ENCODE measurements at places on chromosomes 3 and 15. TPM values are rescaled to one million over a fixed set of nuclear protein-coding genes. Genes with fewer than 3 reads are reported as not detected.
A peak's percentile ranks its signal among the peaks of the same experiment; 100 is the strongest.

The RAB43 gene
- total RNA-seq, result 51.8 TPM

The CMTM8 gene
- 8.1 TPM for total RNA-seq

The CSPG5 gene
- 0.97 TPM for total RNA-seq

The RBP2 gene
- total RNA-seq, result not detected

The FRMD5 gene
- 0.16 TPM for total RNA-seq

The C3orf70 gene
- total RNA-seq, result not detected

DNA sequence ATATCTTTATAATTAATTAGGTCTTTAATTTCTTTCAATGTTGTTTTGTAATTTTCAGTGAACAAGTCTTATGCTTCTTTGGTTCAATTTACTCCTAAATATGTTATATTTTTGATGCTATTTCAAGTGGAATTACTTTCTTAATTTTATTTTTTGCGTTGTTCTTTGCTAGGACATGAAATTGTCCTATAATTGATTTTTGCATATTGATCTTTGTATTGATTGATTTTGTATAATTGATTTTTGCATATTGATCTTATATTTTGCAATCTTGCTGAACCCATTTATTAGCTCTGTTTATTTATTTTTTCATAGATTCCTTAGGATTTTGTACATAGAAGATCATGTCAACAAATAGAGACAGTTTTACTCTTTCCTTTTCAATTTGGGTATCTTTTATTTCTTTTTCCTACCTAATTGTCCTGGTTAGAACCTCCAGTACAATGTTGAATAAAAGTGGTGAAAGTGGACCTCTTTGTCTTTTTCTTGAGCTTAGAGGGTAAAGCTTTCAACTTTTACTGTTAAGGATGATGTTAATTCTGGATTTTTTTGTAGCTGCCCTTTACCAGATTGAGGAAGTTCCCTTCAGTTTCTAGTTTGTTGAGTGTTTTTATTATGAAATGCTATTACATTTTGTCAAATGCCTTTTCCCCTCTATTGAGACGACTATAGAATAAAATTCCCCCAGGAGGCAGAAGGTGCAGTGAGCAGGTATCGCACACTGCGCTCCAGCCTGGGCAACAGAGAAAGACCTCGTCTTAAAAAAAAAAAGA is 36.8 kb upstream of the CCDC50 start:
- no peak for DNase-seq

DNA sequence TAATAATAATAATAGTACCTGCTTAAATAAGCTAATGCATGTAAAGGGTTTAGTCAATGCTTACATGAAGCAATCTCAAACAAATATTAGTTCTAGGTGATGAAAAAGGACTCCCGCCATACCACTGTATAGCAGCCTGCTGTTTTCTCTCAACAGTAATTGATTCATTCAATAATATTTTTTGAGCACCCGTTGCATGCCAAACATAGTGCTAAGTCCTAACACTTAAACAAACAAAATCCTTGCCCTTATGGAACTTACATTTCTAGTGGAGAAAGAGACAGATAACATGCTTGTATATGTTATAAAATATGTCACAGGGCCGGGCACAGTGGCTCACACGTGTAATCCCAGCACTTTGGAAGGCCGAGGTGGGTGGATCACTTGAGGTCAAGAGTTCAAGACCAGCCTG is 61.2 kb upstream of the FLNB start:
- no peak for DNase-seq

DNA sequence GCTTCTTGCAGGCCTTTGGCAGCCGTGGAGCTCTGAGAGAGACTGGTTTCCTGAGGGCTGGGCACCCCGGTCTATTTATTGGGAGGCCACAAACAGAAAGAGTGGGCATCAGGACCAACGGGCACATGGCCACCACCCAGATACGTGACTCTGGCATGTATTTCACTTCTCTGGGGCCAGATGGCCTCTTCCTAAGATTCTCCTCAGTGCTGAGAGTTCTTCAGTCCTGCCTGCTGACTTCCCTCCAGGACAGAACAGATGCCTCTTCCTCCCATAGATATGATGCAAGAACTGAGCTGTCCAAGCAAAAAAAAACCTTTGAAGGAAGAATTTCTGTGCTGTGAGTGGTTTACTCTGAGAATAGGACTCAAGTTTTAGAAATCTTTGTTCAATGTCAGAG is 107.7 kb downstream of the IGF2BP2 start:
- DNase-seq, result no peak

GRCh38 chr3:177928172-177928873 is 607.9 kb upstream of the KCNMB2 start:
- DNase-seq, result no peak

DNA sequence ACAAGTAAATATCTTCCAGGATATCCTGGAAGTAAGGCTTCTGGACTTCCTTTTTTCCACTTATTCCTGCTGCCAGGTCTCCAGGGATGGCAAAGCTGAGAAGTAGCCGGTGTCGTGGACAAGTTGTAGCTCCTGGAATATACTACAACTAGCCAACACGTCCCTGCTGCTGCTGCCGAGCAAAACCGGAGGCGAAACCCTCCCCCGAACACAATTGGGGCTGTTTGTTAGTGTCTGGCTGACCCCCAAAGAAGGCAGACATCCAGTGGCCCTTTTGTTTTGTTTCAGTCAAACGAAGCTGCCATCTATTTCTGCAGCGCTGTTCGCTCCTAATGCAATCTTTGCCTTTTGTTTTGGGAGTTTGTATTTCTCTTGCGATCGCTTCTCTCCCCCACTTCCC is 45.3 kb upstream of the EIF5A2 start:
- DNase-seq, result no peak

DNA sequence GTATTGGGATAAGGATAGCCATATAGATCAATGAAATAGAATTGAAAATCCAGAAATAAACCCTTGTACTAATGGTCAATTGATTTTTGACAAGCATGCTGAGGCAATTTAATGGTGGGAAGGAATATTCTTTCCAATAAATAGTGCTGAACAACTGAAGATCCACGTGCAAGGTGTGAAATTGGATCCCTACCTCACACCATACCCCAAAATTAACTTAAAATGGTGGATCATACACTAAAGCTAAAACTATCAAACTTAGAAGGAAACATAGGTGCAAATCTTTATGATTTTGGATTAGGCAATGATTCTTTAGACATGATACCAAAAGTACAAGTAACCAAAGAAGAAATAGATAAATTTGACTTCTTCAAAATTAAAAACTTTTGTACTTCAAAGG is 22.1 kb upstream of the SYNM start:
- DNase-seq, result no peak

DNA sequence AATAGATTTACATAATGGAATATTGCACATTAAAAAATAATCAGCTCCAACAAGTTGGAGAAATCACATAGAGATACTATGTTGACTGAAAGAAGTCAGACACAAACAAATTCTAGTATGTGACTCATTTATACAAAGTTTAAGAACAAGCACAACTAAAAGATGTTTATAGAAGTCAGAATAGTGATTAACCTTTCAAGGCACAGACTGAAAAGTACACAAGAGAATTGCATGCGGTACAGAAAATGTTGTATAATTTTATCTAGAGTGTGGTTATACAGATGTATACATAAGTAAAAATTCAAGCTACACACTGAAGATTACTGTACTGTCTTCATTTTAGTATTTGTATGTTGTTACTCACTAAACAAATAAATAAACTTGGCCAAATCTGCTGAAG is 19.3 kb upstream of the ATOSA start:
- no peak for DNase-seq

DNA sequence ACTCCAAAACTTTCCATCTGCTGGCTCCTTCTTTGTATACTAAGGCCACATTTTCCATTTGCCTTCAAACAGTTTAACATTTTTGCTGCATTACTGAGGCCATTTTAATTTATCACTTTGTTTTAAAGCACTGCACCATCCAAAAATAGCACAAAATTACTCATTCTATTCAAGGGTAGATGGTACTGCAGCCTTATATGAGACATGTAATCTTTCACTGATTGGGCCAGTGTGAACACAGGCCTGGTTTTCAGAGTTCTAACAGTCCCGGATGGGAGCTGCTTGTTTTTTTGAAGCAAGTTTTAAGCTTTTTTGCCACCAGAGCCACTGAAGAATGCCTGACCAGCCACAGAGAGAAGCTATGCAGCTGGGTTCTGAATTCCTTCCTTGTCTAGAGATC is 172.3 kb upstream of the TSC22D2 start:
- DNase-seq, result no peak

DNA sequence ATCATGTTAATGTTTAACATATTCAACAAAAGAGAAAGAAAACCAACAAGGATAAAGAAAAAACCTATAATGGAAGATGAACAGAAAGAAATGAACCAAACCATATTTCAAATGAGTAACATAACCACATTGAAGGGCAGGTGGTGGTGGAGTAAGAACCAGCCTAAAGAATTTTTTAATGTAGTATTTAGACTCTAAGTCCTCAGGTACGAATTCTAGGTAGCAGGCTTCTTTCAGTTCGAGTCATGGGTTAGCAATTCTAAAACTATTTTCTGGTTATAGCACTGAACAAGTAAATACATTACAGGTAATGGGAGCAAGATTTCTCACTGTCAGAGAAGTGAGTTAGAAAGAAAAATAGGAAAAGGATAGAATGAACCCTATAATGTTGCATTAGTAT is 24.4 kb downstream of the DCBLD2 start:
- peak; percentile 3 for DNase-seq

- DNase-seq, result no peak
Observed at GRCh38 chr3:49600781-49601180, 46.5 kb downstream of the BSN start.

- no peak for DNase-seq
Observed at GRCh38 chr3:100198579-100199269, 62.1 kb upstream of the TBC1D23 start.

DNA sequence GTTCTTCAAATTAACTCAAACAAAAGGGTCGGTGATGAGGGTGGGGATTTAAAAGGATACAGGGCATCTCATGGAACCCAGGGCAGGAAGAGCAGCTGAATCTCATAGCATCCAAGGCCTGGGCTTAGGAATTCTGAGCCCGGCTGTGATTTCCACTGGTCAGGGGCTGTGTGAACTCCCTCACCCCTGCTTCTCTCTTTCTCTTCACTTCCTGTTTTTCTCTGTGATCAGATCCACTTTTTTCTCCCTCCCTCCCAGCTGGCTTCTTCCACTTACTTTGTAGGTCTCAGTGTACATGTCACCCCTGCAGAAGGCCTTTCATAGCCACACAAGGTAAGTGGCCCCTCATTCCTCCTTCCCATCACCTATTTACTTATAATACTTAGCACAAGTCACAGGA is 68.2 kb upstream of the CORO2B start:
- DNase-seq, result no peak

DNA sequence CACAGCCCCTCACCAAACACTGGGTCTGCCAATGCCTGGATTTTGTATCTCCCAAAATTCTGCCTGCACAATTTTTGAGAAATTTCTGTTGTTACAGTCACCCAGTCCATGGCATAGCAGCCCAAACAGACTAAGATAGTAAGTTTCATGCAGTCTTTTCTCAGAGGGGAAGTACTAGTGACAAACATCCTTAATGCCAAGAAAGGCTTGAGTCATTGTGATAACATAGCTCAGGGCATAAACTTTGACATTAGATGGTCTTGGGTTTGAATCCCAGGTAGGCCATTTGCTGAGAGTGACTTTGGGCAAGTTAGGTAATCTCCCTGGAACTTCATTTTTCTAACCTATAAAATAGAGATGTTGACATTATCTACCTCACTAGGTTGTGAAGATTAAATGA is 36.1 kb upstream of the PFN2 start:
- DNase-seq, result no peak

DNA sequence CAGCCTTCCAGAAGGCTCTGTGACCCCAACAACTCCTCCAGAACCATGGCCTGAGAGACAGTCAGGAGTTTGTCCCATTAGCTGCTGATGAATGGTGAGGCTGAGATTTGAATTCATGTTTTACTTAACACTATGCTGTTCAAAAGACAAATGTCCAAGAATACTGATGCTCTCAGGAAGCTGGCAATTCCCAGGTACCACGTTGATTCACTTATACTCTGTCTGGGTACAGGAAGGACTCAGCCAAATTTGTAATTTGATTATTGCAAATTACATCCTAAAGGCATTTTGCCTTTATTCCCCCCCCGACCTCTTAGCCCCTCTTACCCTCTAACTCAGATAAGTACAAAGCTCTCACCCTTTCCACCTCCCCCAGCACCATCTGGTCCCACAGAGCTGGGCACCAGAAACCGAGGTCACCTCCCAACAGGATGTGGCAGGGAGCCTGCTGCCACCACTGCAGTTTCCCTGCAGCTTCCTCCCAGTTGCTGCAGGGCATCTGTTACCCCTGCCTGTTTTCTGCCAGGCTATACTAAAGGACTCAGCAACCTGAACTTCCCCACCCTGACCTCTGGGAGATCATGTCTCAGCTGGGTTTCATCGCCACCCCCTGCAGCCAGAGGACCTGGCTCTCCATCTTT is 33.6 kb downstream of the EAF1 start:
- DNase-seq, result peak; percentile 15
